ENCODE measurements at places on chromosomes 7 and 10.

- no peak for DNase-seq
These were observed 58.2 kb downstream of the TEX36 start for GRCh38 chr10:125624800-125625199.

DNA sequence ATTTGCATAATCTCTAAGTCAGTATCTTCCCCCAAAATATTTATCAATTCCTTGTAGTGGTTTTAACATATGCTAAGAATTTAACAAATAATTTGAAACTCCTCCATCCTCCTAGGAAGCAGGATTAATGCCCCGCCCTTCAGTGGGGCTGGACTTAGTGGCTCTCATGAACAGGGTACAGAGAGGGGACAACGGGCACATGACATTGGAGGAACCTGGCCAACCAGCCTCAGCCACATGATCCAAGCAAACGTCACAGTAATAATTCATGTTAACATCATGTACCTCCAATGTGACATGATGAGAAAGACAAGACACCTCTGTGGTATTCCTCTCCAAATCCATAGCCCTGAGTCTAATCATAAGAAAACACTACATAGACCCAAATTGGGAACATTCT is 50.5 kb downstream of the NUDCD3 start:
- no peak for DNase-seq

DNA sequence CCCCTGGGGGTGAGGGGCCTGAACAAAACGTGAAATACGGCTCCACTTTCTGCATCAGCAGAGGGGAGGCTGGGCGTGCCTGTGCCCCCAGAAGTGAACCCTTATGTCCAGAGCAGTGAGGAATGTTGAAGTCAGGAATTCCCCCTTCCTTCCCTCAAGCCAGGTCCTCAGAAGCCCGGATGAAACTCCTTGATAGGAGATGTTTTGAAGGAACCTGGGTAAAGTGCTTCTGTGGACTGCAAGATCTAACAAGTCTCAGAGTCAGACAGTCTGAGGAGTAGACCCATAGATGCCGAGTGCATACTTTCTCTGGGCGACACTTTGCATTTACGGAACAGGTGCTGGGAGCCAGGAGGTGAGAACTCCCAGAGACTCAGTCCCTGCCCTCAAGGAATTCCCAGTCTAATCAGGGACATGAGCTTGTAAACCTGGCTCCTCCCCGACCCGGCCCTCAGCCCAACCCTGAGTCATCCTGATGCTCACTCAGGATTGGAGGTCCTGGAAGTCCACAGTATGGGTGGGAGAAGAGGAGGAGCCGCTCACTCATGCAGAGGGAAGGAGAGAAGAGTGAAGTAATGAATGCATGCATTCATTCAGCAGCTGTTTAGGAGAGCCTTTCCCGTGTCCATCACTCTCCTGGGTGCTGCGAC is 179.5 kb upstream of the ITGB1 start:
- DNase-seq: no peak

DNA sequence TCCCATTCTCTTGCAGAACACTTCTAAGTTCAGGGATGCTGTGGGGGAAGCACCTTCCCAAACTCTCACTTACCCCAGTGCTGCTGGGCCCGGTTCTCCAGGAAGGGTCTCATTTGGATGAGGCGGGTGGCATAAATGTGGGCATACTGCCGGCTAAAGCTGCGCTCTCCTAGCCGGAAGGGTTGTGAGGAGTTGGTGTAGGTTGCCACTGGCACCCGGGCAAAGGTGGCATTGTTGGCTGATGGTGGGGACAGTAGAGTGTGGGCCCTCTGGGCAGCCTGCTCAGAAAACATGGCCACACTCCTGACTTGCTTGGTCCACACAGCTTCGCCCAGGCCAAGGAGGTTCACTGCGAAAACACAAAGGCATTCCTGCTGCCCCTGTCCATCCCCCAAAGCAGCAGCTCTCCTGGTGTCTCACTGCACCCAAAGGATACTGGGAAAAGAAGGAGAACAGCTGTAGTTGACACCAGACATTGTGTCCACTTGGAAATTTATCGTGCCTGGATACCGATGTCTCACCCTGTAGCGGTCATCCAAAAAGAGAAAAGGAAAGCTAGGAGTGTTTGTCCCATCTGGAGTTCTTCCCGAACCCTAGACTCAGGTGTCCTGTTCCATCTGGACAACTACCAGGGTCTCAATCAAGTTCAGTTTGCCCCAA is 1.5 kb downstream of the POLD2 start:
- no peak for DNase-seq

DNA sequence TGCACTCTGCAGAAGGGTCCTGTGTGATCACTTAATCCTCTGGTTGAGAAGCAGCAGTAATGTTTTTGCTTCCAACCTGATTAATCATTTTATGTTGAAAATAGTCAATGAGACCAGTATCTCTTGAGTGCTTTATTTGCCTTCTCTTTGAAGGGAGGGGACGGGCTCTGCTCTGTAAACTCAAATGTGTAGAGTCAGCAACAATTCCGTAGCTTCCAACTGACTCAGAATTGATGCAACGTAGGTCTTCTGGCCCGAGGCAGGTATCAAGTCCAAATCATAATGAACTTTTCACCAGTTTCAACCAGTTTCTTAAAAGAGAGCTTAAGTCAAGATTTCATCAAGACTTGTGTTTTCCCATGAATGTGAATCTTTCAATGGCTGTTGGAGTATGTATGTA is 26.3 kb downstream of the GUSB start:
- DNase-seq: no peak
